ENCODE measurements at places on chromosomes 3 and 15.

DNA sequence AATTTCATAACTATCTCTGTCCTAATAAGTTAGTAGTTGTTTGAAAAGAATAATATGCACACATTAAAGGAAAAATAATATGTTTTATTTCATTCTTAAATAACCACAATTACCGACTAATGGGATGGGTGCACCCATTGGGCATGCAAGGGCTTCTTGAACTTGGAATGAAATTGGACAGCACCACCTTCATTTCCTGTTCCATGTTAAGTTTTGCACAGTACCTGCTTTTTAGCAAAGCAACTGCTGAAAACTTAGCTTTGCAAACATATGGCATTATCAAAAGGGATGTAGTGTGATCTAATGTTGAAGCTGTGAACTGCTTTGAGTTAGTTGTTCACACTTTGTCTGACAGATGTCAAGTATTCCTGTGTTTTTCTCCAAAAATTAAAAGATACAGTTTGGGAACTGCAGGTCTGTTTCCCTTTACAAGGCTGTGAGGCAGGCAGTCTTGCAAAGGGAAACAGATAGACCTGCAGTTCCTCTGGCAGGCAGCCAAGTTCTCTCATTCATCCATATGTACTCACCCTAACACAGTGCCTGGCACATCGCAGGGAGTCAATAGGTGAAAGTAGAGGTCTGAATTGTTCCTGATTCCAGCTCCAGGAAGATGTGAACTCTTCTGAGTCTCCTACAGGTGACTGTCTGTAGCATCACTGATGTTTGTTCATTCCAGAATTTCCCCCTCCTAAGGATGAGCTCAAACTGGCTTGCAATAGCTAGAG, 64.3 kb upstream of the GOLGA8B start:
- DNase-seq, result no peak

DNA sequence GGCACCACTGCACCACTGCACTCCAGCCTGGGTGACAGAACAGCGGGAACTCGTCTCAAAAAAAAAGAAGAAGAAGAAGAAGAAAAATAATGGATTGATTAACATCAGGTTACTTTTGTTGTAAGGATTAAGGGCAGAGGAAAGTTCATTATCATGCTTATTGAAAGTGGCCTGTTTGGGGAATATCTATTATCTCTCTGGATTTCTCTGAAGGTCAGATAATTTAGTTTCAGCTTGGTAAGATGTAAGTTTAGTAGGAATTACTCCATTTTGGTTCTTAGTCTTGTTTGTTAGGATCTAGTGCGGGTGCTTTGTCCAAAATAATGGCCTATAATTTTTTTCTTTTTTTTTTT, 2.5 kb upstream of the MTMR14 start:
- no peak for DNase-seq

DNA sequence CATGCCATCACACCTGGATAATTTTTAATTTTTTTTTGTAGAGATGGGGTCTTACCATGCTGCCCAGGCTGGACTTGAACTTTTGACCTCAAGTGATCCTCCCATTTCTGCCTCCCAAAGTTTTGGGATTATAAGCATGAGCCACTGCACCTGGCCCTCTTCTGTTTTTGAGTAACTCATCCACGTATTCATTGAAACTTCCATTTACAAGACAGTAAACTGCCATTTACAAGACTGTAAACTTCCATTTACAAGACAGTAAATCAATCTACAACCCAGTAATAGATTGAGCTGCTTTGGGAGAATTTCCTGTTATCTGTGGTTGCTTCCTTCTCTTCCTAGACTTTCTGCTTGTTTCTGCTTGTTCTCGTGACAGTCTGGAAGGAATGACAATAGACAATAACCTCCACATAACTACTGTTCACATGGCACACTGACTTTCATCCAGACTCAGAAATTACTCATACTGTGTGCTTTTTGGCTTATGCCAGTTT, 114.7 kb upstream of the CCNL1 start:
- DNase-seq, result no peak

DNA sequence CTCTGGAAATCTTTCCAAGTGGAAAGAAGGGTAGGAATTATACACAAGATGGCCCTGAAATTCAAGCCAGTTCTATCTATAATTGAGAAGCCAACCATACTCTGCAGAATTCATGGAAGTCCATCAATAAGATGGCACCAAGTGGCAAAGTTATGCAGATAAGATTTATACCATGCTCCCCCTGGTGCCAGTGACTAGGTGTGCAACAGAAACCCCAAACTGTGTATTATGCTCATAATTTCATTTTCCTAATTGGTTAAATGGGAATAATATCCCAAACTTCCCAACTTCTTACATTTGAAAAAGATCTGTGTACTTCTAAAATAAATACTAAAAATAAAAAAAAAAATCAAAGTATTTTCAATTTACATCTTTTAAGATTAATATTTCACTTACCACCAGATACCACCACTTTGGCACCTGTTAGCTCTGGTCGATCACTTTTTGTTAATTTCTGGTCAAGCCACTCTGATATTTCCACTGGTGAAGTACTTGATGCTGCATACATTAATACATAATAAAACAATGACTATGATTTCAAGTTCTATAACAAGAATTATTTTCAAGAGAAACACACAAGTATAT, 25.9 kb downstream of the ETFA start:
- peak; percentile 9 for DNase-seq

DNA sequence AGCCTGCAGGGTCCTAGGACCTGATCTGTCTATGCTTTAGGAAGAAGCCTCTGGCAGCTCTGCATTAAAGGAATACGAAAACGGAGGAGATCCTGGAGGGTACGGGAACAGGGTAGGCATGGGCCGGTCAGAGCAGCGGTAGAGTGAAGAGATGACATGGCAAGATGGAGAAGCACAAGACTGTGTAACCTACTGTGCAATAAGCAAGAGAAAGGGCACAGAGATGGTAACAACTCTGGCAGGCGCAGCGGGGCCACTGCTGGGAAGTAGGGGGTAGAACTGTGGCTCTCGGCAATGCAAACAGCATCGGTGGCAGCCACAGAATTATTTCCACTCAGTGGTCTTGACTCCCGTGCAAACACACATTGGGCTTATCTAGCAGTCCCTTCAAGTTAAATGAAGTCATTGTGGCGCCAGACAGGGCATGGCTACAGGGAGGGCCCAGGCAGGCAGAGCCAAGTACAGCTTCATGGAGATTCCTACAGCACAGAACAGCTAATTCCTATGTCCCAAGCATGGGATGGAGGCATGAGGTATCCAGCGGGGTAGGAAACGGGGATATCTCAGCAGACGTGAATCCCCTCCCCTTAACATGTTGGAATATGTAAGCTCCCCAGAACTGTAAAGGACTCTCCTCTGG, 28.8 kb downstream of the WHAMM start:
- DNase-seq, result no peak

DNA sequence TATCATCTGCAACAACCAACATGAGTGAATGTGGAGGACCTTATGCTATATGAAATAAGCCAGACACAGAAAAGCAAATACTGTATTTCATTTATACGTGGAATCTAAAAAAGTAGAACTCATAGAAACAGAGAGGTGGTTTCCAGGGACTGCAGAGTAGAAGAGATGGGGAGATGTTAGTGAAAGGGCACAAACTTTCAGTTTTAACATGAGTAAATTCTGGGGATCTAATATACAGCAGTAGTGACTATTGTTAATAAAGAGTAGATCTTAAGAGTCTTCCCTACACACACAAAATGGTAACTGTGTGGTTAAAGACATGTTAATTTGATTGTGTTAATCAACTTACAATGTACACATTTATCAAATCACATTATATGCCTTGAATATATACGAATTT, 20.9 kb upstream of the MELTF start:
- no peak for DNase-seq

DNA sequence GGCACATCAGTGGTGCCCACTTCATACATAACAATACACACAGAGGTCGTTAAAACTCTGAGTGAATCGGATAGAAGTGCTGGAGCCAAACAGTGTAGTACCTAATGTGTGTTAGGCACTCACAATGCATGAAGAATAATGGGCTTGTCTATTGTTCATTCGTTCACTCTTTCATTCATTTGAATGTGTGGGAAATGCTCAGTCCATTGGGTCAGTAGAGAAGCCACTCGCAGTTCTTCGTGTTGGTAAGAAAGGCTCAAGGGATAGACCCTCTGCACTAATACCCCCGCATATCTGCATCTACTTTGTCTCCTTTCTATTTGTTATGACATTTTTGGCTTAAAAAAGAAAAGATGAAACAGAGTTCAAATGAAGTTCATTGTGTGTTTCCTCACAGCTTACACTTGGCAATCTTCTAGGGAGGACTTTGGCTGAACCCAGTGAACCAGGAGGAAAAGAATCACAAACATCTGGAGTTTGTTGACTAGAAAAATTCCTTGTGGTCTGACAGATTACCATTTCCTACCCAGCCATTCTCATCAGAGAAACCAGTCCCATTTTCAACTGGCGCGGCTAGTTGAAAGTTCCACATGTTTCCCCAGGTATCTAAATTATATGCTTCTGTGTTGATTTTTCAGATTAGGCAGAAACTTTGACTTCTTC, 32.8 kb upstream of the MFSD1 start:
- DNase-seq, result no peak

DNA sequence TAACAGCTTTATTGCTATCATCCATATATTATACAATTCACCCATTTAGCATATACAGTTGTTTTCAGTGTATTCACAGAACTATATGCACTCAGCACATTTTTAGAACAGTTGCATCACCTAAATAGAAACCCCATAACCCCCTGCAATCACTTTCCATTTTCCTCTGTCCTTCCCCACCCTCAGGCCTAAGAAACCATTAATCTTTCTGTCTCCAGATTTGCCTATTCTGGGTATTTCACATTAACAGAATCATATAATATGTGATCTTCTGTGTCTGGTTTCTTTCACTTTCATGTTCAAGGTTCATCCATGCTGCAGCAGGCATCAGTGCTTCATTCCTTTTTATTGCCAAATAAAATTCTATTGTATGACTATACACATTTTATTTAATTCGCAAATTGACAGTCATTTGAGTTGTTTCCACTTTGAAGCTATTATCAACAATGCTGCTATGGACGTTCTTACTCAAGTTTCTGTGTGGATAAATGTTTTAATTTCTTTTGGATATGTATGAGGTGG, 39.8 kb downstream of the ADAMTS17 start:
- no peak for DNase-seq

DNA sequence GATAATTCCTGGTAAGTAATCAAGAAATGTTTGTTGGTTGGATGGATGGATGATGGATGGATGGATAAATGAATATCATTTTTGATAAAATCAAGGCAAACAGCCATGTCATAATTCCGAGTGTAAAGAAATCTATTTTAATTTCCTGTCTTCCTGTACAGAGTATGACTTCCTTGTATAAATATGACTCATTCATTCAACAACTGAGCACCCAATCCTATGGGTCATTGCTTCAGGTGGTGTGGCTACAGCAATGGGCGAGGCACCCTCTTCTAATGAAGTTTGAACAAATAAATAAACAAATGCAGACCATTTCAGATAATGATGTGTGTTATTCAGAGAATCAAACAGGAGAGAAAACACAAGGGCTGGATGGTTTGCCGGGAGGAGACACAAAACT, 198.7 kb downstream of the TNIK start:
- no peak for DNase-seq

DNA sequence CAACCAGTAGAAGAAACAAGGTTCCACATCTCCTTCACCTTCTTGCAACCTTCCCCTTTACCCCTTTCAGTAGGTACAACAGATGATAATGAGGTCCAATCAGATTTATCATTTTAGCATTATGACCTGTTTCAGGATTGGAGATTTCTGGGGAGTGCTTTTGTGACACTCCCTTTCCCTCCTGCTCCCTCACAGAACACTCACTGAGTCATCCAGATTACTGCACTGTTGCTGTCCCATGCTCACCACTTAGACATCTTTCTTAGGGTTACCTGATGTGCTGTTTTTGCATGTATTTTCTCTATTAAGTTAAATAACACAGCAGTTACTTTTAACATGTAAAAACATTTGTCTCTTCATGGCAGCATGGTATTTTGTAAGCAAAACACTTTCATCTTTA, 118.5 kb downstream of the MFSD1 start:
- DNase-seq, result no peak

DNA sequence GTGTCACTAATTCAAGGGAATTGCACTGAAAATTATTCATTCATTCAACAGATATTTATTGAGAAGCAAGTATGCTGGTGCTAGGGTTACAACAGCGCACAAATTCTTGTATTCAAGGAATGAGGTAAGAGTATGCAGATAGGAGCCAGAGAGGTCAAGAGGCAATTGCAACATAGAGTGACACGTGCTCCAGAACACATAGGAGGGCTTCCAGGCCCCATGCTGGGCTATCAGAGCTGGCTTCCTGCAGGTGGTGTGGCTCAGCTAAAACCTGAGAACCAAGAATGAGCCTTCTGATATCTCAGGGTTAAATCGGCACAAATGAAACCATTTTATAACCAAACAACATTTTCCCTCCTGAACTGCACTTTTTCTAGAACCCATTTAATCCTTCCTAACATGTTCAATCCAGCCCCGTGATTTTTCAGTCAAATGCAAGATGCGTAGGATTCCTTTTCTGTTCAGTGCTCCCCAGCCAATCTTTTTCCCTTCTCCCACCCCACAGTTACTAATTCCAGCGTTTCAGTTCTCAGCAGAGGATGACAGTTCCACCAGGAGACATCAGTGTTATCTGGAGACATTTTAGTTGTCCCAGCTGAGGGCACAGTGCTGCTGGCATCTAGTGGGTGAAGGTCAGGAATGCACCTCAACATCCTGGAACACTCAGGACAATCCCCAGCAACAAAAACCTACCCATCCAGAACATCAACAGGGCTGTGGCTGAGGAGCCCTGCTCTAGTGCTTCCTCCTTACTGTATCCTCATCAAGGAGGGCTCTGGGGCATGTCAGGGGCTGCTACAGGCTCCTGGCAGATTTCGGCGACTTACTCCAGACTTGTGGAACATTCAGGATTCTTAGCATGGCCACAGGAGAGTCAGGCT, 13.1 kb downstream of the CCR5AS start:
- DNase-seq, result no peak

DNA sequence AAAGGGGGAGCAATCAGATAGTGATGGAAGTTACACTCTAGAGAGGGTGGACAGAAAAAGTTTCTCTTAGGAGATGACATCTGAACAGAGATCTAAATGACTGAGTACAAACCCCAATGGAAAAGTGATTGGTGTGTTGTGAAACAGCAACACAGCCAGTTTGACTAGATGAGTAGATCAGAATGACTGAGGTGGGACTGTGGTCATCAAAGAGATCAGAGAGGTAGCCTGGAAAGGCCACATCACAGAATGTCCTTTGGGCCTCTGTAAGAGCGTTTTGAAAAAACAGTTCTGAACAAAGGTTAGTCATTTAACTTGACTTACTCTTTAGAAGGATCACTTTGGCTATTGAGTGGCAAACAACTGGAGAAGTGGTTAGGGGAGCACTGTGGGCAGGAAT, 10.6 kb downstream of the LRRC58 start:
- DNase-seq, result no peak

DNA sequence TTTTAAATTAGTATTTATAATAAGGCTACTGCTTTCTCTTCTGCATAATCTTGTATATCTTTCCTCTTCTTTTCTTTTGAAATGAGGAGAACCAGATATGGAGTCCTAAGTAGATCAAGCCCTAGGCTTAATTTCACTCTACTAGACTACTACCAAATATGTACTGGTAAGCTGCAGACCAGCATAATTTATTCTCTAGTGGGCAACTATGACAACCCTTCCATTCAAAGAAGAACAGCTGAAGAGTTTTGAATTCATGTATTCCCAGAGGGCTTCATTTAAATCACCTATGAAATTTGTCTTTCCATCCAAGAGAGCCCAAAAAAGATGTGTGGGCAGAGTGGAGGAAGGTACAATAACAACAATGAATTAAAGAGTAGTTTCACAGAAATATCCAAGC, 10.0 kb downstream of the RAD18 start:
- no peak for DNase-seq

Measured in activated CD4-positive, alpha-beta T cell treated with anti-CD3 and anti-CD28 coated beads, Interleukin-2, amount 10 ng/mL, durations not matched to agents 7 days and 5 days (primary cell).